ENCODE measurements at places on chromosomes 3 and 15.

GRCh38 chr3:124576565-124577493, 153.4 kb upstream of the UMPS start:
- peaks cover 23% of the 10 kb centered on the region for H3K36me3 ChIP-seq
- peaks cover 16% of the 10 kb centered on the region for H3K4me1 ChIP-seq
- no peak overlapping the region for H3K4me3 ChIP-seq
- no peak overlapping the region for H3K27ac ChIP-seq
- DNase-seq = no peak

- no peak overlapping the region for H3K4me3 ChIP-seq
- H3K36me3 ChIP-seq = peaks cover 4% of the 10 kb centered on the region
- H3K27ac ChIP-seq = no peak overlapping the region
Observed at GRCh38 chr3:120648290-120648689, 33.7 kb downstream of the HGD start.

DNA sequence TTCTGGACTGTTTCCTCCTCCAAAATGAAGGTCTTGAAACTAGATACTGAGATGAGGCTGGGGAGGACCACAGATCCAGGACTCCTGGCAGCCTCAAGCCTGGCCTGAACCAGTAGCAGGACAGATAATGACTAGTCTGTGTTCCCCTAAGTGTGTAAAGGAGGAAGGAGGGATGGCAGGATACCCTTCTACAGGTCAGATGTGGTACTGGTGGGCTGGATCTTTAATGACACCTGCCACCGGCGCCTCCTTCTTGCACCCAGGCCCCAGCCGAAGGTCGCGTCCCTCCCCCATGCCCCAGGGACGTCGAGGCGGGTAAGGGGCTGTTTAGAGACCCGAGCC, 556 bp downstream of the USP19 start:
- H3K36me3 ChIP-seq = peaks cover 27% of the 10 kb centered on the region
- H3K27me3 ChIP-seq = peaks cover 3% of the 10 kb centered on the region
- peaks cover 5% of the 10 kb centered on the region for H3K4me1 ChIP-seq

DNA sequence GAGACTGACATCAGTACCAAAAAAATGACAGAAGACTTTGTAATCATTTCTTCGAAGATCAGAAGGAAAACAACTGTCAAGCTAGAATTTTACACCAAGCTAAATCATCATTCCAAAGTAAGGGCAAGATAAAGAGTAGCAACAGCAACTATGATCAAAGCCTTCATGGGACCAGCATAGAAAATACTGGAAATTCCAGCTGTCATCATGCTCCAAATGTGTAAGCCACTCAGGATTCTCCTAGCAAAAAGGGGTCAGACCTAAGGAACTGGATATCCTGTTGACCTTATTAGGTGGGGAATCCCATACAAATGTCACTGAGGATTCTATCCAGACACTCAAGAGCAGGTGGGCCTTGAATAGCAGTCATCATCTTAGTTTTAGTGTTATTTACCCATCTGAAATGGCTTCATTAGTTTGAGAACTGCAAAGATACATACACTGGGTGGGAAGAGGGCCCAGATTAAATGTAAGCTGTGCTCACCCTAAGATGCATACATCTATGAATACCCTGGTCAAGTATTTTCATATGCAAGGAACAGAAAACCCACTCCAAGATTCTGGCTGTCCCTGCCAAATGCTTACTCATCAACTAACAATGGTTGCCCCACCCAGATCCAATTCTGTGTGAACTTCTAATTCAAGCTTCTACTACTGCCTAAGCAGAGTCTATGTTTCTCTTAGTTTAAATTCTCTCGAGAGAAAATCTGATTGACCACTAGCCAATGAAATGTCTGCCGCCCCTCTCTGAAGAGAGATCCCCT, 33.5 kb downstream of the CLDN18 start:
- no peak for DNase-seq
- no peak overlapping the region for H3K27ac ChIP-seq
- H3K36me3 ChIP-seq = no peaks in the 10 kb centered on the region
- no peaks in the 10 kb centered on the region for H3K4me1 ChIP-seq
- no peaks in the 10 kb centered on the region for H3K27me3 ChIP-seq

GRCh38 chr3:145191543-145191942, 969.4 kb downstream of the PLOD2 start:
- H3K27ac ChIP-seq = no peak overlapping the region
- H3K4me3 ChIP-seq = no peak overlapping the region
- H3K4me1 ChIP-seq = no peaks in the 10 kb centered on the region
- H3K27me3 ChIP-seq = no peaks in the 10 kb centered on the region
- no peak for DNase-seq
- no peaks in the 10 kb centered on the region for H3K36me3 ChIP-seq

DNA sequence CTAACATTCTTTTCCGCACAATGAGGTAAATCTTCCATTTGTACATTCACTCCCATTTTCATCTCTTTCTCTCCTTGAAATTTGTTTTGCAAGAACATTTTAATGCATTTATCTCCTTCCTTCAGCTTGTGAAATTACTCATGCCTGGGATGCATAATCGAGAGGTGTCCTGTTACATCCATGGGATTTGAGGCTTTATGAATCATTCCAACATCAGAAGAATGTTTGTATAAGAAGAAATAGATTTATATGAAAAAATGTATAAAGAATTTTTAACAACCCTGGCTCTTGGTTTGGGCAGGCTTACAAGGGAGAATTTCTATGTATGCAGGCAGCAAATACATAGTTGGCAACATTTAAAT, 93.2 kb upstream of the MBNL1 start:
- H3K27me3 ChIP-seq = no peaks in the 10 kb centered on the region
- peaks cover 2% of the 10 kb centered on the region for H3K4me1 ChIP-seq
- H3K27ac ChIP-seq = no peak overlapping the region
- DNase-seq = no peak

DNA sequence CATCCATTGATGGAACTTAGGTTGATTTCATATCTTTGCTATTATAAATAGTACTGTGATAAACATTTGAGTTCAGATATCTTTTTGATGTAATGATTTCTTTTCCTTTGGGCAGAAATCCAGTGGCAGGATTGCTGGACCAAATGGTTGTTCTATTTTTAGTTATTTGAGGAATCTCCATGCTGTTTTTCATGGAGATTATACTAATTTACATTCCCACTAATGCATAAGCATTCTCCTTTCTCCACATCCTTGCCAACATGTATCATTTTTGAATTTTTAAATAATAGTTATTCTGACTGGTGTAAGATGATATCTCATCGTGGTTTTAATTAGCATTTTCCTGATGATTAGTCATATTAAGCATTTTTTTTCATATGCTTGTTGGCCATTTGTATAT, 144.0 kb upstream of the SUCLG2 start:
- H3K27ac ChIP-seq = no peak overlapping the region
- no peaks in the 10 kb centered on the region for H3K27me3 ChIP-seq
- H3K4me3 ChIP-seq = no peak overlapping the region
- DNase-seq = no peak
- no peaks in the 10 kb centered on the region for H3K4me1 ChIP-seq
- H3K36me3 ChIP-seq = no peaks in the 10 kb centered on the region

- H3K36me3 ChIP-seq = no peaks in the 10 kb centered on the region
- H3K27ac ChIP-seq = no peak overlapping the region
- peaks cover 4% of the 10 kb centered on the region for H3K27me3 ChIP-seq
- DNase-seq = no peak
- H3K4me1 ChIP-seq = peaks cover 8% of the 10 kb centered on the region
Observed at GRCh38 chr3:149777414-149778214, 14.7 kb downstream of the ANKUB1 start.

DNA sequence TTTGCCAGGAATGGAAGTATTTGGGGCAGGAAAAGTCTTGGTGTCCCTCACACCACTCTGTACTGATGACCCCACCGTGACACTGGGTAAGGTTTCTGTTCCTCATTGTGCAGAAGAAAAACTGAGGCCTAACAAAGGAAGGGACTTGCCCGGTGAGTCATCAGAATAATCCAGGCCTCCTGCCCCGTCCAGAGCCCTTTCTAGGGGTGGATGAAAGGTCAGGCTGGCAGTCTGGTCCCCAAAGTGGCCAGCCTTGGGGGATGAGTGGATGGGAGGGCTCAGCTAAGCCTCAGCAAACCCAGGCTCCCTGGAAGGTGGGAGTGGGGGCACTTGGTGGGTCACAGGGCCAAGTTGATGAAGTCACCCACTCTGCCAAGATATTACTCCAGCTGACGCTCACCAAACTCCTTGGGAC, 2.3 kb upstream of the DNAH1 start:
- H3K4me1 ChIP-seq = peaks cover 5% of the 10 kb centered on the region
- H3K27me3 ChIP-seq = peaks cover 6% of the 10 kb centered on the region
- H3K27ac ChIP-seq = no peak overlapping the region
- H3K4me3 ChIP-seq = no peak overlapping the region
- no peak for DNase-seq
- peaks cover 4% of the 10 kb centered on the region for H3K36me3 ChIP-seq

GRCh38 chr3:120156699-120157098, 62.5 kb upstream of the GSK3B start:
- H3K27ac ChIP-seq = no peak overlapping the region
- DNase-seq = no peak
- H3K4me3 ChIP-seq = no peak overlapping the region
- H3K27me3 ChIP-seq = no peaks in the 10 kb centered on the region
- H3K4me1 ChIP-seq = peaks cover 3% of the 10 kb centered on the region

GRCh38 chr3:131797776-131798175, 237.0 kb downstream of the CPNE4 start:
- H3K27me3 ChIP-seq = no peaks in the 10 kb centered on the region
- peaks cover 7% of the 10 kb centered on the region for H3K4me1 ChIP-seq
- no peak overlapping the region for H3K27ac ChIP-seq

GRCh38 chr3:47410417-47410720, 29.5 kb downstream of the PTPN23 start:
- peaks cover 11% of the 10 kb centered on the region for H3K27me3 ChIP-seq
- no peak overlapping the region for H3K27ac ChIP-seq
- no peak overlapping the region for H3K4me3 ChIP-seq
- peaks cover 20% of the 10 kb centered on the region for H3K36me3 ChIP-seq

DNA sequence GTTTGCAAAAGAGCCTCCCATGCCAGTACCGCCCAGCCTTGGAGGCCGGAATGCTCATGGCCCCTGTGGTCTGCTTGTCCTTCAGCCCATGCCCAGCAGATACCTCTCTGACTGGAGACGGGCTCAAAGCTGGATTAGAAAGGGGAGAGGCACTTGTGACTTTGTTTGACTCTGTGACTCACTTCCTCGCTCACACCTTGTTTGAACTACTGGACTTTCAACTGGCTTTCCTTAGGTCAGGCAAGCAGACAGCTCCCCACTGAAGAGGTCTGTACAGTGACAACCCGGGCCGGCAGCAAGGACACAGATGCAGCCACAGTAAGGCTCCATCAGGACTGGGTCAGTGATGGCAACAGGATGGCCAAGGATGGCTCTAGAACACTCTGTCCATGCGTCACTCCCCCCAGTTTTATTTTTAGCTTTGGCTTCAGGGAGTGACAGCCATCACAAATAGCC, 98.6 kb upstream of the ABHD17C start:
- H3K27ac ChIP-seq = no peak overlapping the region
- H3K4me3 ChIP-seq = no peak overlapping the region
- H3K4me1 ChIP-seq = peaks cover 5% of the 10 kb centered on the region
- no peaks in the 10 kb centered on the region for H3K36me3 ChIP-seq

- no peaks in the 10 kb centered on the region for H3K36me3 ChIP-seq
- H3K4me1 ChIP-seq = no peaks in the 10 kb centered on the region
- H3K4me3 ChIP-seq = no peak overlapping the region
- H3K27ac ChIP-seq = no peak overlapping the region
Observed at GRCh38 chr3:144018776-144019175, 47.2 kb downstream of the DIPK2A start.

DNA sequence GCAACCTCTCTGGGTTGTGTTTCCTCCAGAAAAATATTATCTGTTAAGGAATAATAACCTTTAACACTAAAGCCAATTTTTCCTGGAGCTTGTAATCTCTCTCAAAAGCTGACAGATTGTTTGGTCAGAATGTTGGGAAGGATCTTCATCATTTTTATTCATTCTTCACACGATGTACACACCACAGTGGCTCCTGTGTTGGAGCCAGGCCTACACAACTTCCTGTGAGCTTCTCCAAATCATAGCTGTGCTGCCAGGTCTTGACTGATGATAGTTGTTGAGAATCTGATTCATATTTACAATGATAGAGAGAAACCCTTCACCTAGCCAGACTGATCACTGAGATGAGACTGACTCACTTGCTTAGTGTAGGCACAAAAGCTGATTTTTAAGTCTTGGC, 151.0 kb upstream of the ROBO2 start:
- no peaks in the 10 kb centered on the region for H3K36me3 ChIP-seq
- H3K4me3 ChIP-seq = no peak overlapping the region
- H3K27me3 ChIP-seq = no peaks in the 10 kb centered on the region
- no peak for DNase-seq
- no peak overlapping the region for H3K27ac ChIP-seq

GRCh38 chr3:42718338-42718737, 15.7 kb upstream of the HHATL start:
- H3K27ac ChIP-seq = no peak overlapping the region
- H3K4me1 ChIP-seq = no peaks in the 10 kb centered on the region
- no peak overlapping the region for H3K4me3 ChIP-seq

DNA sequence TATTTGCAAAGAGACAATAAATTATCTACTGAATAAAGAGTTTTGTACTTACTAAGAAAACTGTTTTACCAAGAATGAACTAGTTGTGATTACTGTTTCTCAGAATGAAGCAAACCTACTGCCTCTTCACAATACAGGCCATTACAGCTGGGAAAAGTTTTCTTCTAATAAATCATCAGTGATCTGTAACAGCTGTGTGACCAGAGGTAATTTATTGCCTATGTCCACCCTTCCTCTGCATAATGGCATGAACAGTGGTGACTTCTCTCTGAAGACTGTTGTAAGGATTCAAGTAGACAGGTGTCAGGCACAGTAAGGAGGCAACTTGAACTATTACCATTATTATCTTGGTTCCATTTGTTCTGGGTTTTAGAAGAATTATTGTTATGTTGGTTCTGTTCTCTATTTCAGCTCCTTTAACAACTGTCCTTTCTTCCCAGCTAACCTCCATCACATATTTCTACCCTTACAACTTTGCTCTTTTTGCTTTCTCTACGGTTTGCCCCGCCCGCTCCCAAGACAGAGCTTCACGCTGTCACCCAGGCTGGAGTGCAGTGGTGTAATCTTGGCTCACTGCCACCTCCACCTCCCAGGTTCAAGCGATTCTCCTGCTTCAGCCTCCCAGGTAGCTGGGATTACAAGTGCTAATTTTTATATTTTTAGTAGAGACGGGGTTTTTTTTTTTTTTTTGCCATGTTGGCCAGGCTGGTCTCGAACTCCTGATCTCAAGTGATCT, 51.5 kb downstream of the PRKAR2A start:
- no peak for DNase-seq
- H3K36me3 ChIP-seq = peaks cover 4% of the 10 kb centered on the region
- peaks cover 2% of the 10 kb centered on the region for H3K27me3 ChIP-seq
- no peaks in the 10 kb centered on the region for H3K4me1 ChIP-seq
- no peak overlapping the region for H3K27ac ChIP-seq
- H3K4me3 ChIP-seq = no peak overlapping the region

- peaks cover 7% of the 10 kb centered on the region for H3K4me1 ChIP-seq
- H3K27ac ChIP-seq = no peak overlapping the region
- no peak for DNase-seq
- H3K27me3 ChIP-seq = peaks cover 11% of the 10 kb centered on the region
- H3K36me3 ChIP-seq = no peaks in the 10 kb centered on the region
- H3K4me3 ChIP-seq = no peak overlapping the region
Observed at GRCh38 chr3:10998542-10998941, 6.0 kb downstream of the SLC6A1 start.

All from endothelial cell (in vitro differentiated cells).